ENCODE measurements at places on chromosomes 11 and 22. TPM values are rescaled to one million over a fixed set of nuclear protein-coding genes. Genes with fewer than 3 reads are reported as not detected.

DNA sequence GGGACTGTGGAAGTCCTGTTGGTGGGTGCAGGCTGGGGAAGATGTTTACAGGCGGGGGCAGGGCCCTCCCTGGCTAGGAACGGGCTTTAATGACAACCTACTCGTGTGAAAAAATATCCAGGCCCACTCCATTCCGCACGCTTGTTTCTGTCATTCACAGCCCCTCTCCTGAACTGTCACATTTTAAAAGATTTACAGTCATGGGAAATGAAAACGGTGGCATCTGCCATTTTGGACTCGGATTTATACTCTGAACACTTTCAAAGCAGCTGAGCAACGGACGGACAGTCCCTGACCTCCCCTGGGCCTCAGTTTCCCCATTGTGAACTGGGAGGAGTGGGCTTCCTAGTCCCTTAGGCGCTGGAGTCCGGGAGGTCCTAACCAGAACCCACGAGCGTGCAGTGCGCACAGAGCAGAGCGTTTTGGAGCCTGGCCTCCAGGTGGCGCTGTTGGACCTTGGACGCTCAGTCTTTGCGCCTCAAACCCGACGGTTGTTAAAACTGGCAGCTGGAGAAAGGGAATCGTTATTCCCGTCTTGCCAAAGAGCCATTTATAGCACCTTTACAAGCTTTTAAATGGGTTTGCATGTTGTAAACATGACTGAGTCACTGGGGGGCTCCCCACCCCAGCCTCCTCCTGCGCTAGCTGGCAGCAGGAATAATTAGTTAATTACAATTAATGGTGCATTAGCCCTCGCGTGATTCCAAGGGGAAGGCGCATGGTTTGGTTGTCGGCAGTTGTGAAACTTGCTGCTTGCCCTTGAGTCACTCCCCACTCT, 75.3 kb downstream of the FBLN1 start:
- DNase-seq = peak; percentile 79

DNA sequence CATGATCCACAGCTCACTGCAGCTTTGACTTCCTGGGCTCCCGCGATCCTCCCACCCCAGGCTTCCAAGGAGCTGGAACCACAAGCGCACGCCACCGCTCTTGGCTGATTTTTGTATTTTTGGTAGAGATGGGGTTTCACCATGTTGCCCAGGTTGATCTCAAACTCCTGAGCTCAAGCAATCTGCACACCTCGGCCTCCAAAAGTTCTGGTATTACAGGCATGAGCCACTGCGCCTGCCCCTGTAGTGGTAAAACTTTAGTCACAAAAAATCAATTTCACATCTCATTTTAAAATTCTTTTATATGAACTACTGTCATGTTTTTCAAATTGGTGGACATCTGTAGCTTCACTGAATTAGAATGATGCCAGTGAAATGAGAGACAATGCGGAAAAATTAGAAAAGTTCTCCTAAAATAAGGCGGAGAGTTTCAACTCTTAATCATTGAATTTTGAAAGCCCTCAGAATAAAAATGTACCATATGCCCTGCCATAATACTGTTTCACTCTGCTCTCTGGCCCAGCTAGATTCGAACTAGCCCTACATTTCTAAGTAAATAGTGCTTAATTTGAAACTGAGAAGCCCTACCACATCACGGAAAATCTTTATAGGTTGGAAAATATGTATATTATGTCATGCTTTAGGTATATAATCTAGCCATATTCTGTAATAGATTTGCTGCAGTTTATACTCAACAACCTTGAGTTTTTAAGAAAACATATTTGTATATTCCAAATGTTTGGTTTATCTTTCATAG, 78.7 kb downstream of the HORMAD2 start:
- no peak for DNase-seq

GRCh38 chr11:693887-694562, 997 bp downstream of the DEAF1 start:
- peak; percentile 61 for DNase-seq

DNA sequence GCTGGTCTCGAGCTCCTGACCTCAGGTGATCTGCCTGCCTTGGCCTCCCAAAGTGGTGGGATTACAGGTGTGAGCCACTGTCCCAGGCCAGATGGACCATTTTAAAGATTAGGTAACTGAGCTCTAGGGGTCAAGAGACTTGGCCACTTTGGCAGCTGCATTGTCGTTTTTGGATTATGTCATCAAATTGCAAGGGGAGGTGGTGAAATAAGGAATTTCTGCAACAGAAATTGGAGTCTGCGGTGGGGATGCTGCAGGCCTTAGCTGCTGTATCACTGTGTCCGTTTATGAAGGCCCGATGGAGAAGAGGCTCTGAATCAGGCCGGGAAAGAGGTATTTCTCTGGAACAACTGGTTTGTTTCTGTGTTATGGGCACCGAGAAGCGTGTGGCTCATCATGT, 34.6 kb downstream of the PTPRJ start:
- no peak for DNase-seq

Gene MIOX
- not detected for total RNA-seq

All from body of pancreas (tissue), 4 donors.